Regular cardiac myocyte (primary cell): ENCODE measurements at places on chromosomes 2 and 18. TPM values are rescaled to one million over a fixed set of nuclear protein-coding genes. Genes with fewer than 3 reads are reported as not detected.

Gene MOB1A
- 90.3 and 108 TPM in 2 replicates for total RNA-seq

Gene HAAO
- total RNA-seq: 0.38 and 0.56 TPM in 2 replicates

Gene FABP1
- not detected in 2 replicates for total RNA-seq

Gene NLRC4
- not detected in 2 replicates for total RNA-seq

Gene HOXD9
- total RNA-seq: under 0.01 TPM in 1 of 2 replicates, not detected in the other
